ENCODE measurements at places on chromosomes 6 and 20.

- DNase-seq = no peak
Observed at GRCh38 chr6:146893690-146894089, 294.9 kb downstream of the ADGB start.

- DNase-seq = no peak
Observed at GRCh38 chr6:100134297-100134696, 140.3 kb upstream of the MCHR2 start.

- no peak for DNase-seq
Observed at GRCh38 chr6:100923481-100924165, 42.5 kb upstream of the ASCC3 start.

DNA sequence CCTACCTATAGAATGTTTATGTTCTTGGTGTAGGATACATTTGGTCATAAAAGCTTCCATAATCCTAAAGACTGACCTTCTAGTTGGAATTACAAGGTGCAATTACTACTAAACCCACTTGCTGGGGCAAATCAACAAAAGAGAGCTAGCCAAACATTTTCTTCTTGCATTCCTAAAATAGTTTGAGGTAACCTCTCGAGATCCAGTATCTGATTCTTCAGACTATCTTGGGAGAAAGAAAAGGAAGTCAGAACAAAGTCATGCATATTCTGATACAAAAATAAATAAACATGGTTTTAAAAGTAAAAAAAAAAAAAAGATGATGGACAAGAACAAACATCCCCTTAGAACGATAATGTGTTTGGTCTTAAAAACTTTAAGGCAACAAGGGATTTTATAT, 294.2 kb upstream of the RSPO3 start:
- no peak for DNase-seq

- DNase-seq = no peak
Observed at GRCh38 chr6:15689586-15690482, 27.0 kb upstream of the DTNBP1 start.

Measured in gastrocnemius medialis (tissue), 4 donors.